ENCODE measurements at places on chromosomes 1 and 21. TPM values are rescaled to one million over a fixed set of nuclear protein-coding genes. Genes with fewer than 3 reads are reported as not detected.

- peaks cover 4% of the 10 kb centered on the region for H3K36me3 ChIP-seq
- no peak overlapping the region for H3K27ac ChIP-seq
- no peaks in the 10 kb centered on the region for H3K4me1 ChIP-seq
- no peak overlapping the region for H3K4me3 ChIP-seq
Measured at GRCh38 chr1:42743317-42744147, 3.5 kb upstream of the CLDN19 start.

GRCh38 chr1:189962181-189962580 lies 515.5 kb downstream of the BRINP3 start:
- H3K27ac ChIP-seq: no peak overlapping the region
- H3K4me1 ChIP-seq: no peaks in the 10 kb centered on the region
- H3K36me3 ChIP-seq: no peaks in the 10 kb centered on the region
- no peak for DNase-seq
- no peak overlapping the region for H3K4me3 ChIP-seq

DNA sequence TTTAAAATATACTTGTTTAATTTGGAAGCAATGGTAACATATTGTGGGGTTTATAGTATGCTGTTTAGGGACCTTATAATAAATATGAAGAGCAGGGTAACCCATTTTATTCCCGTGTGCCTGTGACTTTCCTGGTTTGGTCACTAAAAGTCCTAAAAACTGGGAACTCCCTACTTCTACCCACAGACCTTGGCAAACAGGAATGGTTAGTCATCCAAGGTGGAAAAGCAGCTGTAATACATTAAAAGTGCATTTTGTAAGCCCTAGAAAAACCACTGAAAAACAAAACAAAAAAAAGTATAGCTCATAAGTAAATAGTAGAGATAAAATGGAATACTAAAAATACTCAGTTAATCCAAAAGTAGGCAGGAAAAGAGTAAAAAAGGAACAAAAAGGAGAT lies 538.9 kb downstream of the LMO4 start:
- H3K27ac ChIP-seq: no peak overlapping the region
- H3K4me3 ChIP-seq: no peak overlapping the region
- DNase-seq: no peak
- no peaks in the 10 kb centered on the region for H3K36me3 ChIP-seq
- H3K27me3 ChIP-seq: no peaks in the 10 kb centered on the region

- H3K4me3 ChIP-seq: no peak overlapping the region
- no peaks in the 10 kb centered on the region for H3K27me3 ChIP-seq
- no peak overlapping the region for H3K27ac ChIP-seq
- H3K4me1 ChIP-seq: no peaks in the 10 kb centered on the region
- no peaks in the 10 kb centered on the region for H3K36me3 ChIP-seq
- DNase-seq: no peak
Measured at GRCh38 chr1:30600258-30600657, 123.1 kb downstream of the MATN1 start.

GRCh38 chr1:115929881-115930280 lies 46.4 kb upstream of the SLC22A15 start:
- H3K4me3 ChIP-seq: no peak overlapping the region
- no peaks in the 10 kb centered on the region for H3K4me1 ChIP-seq
- no peak for DNase-seq
- H3K27ac ChIP-seq: no peak overlapping the region
- no peaks in the 10 kb centered on the region for H3K36me3 ChIP-seq

- no peaks in the 10 kb centered on the region for H3K36me3 ChIP-seq
- H3K4me1 ChIP-seq: peaks cover 12% of the 10 kb centered on the region
- no peak overlapping the region for H3K4me3 ChIP-seq
- H3K27me3 ChIP-seq: no peaks in the 10 kb centered on the region
Measured at GRCh38 chr1:41895552-41895951, 23.2 kb downstream of the HIVEP3 start.

DNA sequence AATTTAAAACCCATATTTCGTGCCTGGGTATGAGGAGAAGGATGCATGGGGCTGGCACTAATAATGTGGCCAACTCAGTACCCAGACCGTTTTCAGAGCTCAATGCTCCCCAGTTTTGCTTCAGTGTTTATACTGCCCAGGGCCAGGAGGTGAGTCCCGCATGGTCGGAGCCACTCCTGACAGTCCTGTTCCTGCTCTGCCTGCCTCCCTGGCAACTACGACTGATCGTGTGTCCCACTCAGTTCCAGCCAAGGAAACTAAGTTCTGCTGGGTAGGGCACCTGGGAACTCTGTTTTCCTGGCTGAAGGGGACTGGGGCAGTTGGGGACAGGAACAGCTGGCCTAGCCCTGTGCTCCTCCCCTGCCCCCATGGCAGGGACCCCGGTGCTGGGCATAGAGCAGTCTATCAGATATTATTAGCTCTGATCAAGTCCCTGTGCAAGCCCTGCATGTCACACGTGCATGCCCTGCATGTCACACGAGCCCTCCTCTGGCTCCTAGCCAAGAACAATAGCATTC lies 19.2 kb downstream of the S100A7 start:
- no peak for DNase-seq
- no peak overlapping the region for H3K27ac ChIP-seq
- H3K27me3 ChIP-seq: no peaks in the 10 kb centered on the region
- H3K4me3 ChIP-seq: no peak overlapping the region

DNA sequence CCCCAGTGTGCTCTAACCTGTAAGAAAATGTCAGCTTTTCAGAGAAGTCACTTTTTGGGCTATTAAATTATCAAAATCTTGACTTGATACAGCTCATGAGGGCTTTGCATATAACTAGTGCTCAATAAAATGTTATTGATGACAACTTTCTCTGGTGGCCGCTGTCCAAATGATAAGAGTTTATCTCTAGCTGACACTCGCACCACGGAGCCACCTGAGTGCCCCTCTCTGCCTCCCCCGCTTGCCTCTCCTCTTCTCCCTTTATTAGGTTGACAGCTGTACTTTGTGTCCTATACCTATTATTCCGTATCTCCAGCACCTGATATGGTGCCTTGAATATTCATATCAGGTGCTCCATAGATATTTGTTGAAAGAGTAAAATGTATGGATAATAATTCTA lies 82.8 kb downstream of the PHTF1 start:
- DNase-seq: no peak
- H3K4me1 ChIP-seq: peaks cover 8% of the 10 kb centered on the region
- no peak overlapping the region for H3K27ac ChIP-seq
- H3K27me3 ChIP-seq: no peaks in the 10 kb centered on the region
- H3K4me3 ChIP-seq: no peak overlapping the region
- peaks cover 26% of the 10 kb centered on the region for H3K36me3 ChIP-seq

DNA sequence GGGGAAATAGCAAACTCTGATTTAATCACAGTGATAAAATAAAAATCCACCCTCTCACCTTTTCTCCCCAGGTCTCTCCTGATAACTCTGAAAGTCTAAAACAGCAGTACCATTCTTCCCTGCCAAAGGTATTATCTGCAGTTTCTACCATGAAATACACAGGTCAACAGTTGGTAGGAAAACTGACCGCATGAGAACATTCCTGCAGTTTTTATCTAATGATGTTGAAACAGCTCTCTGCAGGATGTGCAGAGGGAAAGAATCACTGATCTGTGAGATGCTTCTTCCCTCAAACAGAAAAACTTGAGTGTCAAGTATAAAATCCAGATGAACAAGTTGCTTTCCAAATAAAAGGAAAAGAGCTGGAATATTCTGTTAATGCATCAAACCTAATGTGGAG lies 39.1 kb downstream of the KCNJ6 start:
- no peak overlapping the region for H3K27ac ChIP-seq
- no peak for DNase-seq
- no peaks in the 10 kb centered on the region for H3K27me3 ChIP-seq
- no peaks in the 10 kb centered on the region for H3K4me1 ChIP-seq
- no peaks in the 10 kb centered on the region for H3K36me3 ChIP-seq

GRCh38 chr1:27360159-27361043 lies 6.4 kb downstream of the MAP3K6 start:
- H3K27me3 ChIP-seq: no peaks in the 10 kb centered on the region
- no peak overlapping the region for H3K27ac ChIP-seq
- H3K36me3 ChIP-seq: no peaks in the 10 kb centered on the region

GRCh38 chr1:117675907-117676430 lies 70.1 kb downstream of the TENT5C start:
- no peak for DNase-seq
- no peaks in the 10 kb centered on the region for H3K36me3 ChIP-seq
- peaks cover 15% of the 10 kb centered on the region for H3K4me1 ChIP-seq

DNA sequence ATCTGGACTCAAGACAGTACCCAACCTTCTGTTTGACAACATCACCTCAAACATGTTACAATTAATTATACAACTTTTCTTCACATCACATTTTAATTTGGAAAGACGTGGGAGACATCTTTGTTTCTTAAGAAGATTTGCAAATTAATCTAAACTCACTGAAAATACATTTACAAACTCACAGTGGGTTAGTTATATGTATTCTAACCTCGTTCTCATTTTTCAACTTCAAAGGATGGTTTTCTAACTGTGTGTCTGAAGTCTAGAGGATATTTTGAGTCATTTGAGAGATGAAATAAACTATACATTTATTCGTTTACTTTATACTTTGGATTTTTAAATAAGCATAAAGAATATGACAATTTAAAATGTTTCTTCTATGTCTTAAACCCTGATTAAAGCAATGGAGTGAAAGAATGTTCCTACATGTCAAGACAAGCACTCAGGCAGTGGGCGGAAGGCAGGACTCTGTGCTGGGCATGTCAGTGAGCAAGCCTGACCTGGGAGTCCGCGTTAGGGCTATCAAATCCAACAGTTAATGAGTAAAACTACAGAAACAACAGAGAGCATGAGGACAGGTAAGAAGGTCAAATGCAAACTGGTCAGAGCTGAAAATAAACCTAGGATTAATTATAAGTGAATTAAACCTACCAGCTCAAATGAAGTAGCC lies 76.5 kb upstream of the CTTNBP2NL start:
- no peak overlapping the region for H3K4me3 ChIP-seq
- H3K4me1 ChIP-seq: no peaks in the 10 kb centered on the region
- H3K36me3 ChIP-seq: no peaks in the 10 kb centered on the region
- H3K27ac ChIP-seq: no peak overlapping the region

DNA sequence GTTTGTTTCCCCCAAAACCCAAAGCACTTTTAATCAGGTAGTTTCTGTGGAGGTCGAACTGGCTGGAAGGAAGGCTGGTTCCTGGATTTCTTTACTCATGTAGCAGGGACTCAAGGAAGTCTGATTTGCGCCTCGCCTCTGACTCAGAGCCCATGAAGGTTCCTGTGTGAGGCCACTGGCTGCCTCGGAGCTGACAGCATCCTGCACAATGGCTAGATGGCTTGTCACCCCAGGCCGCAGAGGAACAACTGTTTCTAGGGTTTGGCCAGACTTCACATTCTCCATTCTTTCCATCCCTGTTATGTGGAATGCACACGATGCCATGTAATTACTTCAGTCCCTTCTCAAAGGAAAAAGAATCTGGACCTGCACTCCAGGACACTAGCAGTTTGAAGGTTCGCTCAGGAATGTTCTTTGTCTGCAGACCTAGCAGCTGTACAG lies 39.1 kb upstream of the PRSS38 start:
- H3K4me1 ChIP-seq: no peaks in the 10 kb centered on the region
- no peak overlapping the region for H3K4me3 ChIP-seq
- H3K27me3 ChIP-seq: no peaks in the 10 kb centered on the region
- H3K36me3 ChIP-seq: no peaks in the 10 kb centered on the region
- H3K27ac ChIP-seq: no peak overlapping the region
- no peak for DNase-seq

GRCh38 chr1:212234431-212235395 lies 50.5 kb upstream of the PPP2R5A start:
- no peak overlapping the region for H3K27ac ChIP-seq
- no peak overlapping the region for H3K4me3 ChIP-seq
- no peaks in the 10 kb centered on the region for H3K27me3 ChIP-seq
- no peaks in the 10 kb centered on the region for H3K36me3 ChIP-seq
- no peak for DNase-seq

GRCh38 chr1:52032124-52032784 lies 1.4 kb downstream of the KTI12 start:
- DNase-seq: no peak
- no peaks in the 10 kb centered on the region for H3K36me3 ChIP-seq
- peak overlapping the region; percentile 68 for H3K4me3 ChIP-seq
- no peaks in the 10 kb centered on the region for H3K27me3 ChIP-seq

DNA sequence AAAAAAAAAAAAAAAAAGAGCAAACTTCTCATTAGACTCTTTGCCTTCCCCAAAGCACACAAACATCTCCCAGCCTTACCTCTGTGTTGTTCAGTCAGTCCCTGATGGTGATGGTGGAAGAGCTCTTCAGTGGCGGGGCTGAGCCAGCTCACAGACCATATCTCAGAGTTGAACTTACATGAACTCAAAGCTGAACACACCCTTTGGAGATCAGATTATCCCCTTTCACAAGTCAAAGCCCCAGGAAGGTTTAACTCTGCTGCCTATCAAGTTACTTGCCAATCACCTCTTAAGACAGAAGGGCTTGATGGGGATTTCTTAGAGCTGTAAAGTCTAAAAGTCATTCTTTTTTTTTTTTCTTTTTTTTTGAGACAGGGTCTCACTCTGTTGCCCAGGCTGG lies 55.2 kb upstream of the L1TD1 start:
- no peaks in the 10 kb centered on the region for H3K36me3 ChIP-seq
- no peaks in the 10 kb centered on the region for H3K27me3 ChIP-seq
- H3K27ac ChIP-seq: no peak overlapping the region
- H3K4me1 ChIP-seq: no peaks in the 10 kb centered on the region

GRCh38 chr1:9459816-9460407 lies 79.4 kb upstream of the SLC25A33 start:
- no peak for DNase-seq
- H3K27me3 ChIP-seq: no peaks in the 10 kb centered on the region
- H3K36me3 ChIP-seq: no peaks in the 10 kb centered on the region
- H3K4me3 ChIP-seq: no peak overlapping the region
- H3K4me1 ChIP-seq: peaks cover 7% of the 10 kb centered on the region

DNA sequence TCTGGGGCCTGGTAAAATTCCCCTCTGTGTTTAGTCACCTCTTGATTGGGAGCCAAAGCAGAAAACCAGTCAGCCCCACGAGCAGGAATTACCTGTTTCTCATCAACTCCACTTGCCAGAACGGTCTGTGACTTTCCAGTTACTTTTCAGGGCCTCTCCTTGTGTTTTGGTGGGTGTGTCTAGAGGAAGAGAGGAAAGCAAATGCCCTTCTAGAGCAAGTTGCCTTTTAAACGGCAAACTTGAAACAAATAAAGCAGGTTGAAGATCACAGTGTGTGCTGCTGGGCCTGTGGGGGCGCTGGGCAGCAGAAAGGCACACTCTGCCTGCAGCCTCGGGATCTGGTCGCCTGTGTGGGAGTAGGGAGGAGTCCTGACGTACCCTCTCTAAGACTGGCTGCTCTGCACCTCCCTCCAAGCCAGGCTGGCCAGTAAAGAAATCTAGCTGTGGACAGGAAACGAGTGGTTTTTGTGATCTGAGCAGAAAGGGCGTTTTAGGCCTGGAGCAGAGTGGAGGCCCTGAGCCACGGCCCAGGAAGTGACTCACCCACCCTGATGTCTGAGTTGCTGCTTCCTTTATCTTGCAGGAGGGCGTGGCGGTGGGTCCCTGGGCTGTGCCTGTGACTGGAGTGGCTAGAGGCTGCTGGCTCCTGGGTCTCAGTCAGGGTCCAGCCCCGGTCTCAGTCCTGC lies 11.1 kb upstream of the S100A11 start:
- no peaks in the 10 kb centered on the region for H3K27me3 ChIP-seq
- DNase-seq: peak; percentile 82
- peak overlapping the region; percentile 97 for H3K27ac ChIP-seq
- peaks cover 11% of the 10 kb centered on the region for H3K4me1 ChIP-seq
- H3K4me3 ChIP-seq: peak overlapping the region; percentile 19
- H3K36me3 ChIP-seq: no peaks in the 10 kb centered on the region

The ALX3 gene
- polyA plus RNA-seq: 0.35 TPM

The KLF17 gene
- polyA plus RNA-seq: not detected

The FCER1A gene
- polyA plus RNA-seq: 0.66 TPM

The KCNT2 gene
- 0.23 TPM for polyA plus RNA-seq

The LEPR gene
- 4.4 TPM for polyA plus RNA-seq

The GBP6 gene
- polyA plus RNA-seq: 0.05 TPM

The TENT5C gene
- polyA plus RNA-seq: 19.1 TPM

The MPZ gene
- 2.8 TPM for polyA plus RNA-seq

The CATSPERE gene
- 0.46 TPM for polyA plus RNA-seq
